Type B pancreatic cell (in vitro differentiated cells): ENCODE measurements at places on chromosomes 3 and 15. TPM values are rescaled to one million over a fixed set of nuclear protein-coding genes. Genes with fewer than 3 reads are reported as not detected.

HIGD2B gene
- not detected in 2 replicates for total RNA-seq

C3orf52 gene
- total RNA-seq, result 8.4 and 11.9 TPM in 2 replicates

GPR160 gene
- total RNA-seq, result 7.3 and 13.1 TPM in 2 replicates

LRRC15 gene
- total RNA-seq, result 0.05 and 0.07 TPM in 2 replicates

TMEM41A gene
- total RNA-seq, result 27.4 and 43.2 TPM in 2 replicates

LRRK1 gene
- total RNA-seq, result 2.0 and 4.1 TPM in 2 replicates

MKRN2OS gene
- 0.92 and 2.1 TPM in 2 replicates for total RNA-seq

TRAT1 gene
- total RNA-seq, result not detected in 2 replicates

LMAN1L gene
- total RNA-seq, result not detected in 2 replicates

CRABP1 gene
- total RNA-seq, result 20.5 and 685 TPM in 2 replicates

DUOX2 gene
- total RNA-seq, result 3.1 TPM in 2 replicates

PLSCR4 gene
- 3.4 and 6.0 TPM in 2 replicates for total RNA-seq

GOLGA6D gene
- total RNA-seq, result 0.19 TPM in 1 of 2 replicates, not detected in the other

C3orf20 gene
- total RNA-seq, result 0.12 and 0.24 TPM in 2 replicates

DAPK2 gene
- 3.4 and 5.0 TPM in 2 replicates for total RNA-seq

ROPN1 gene
- total RNA-seq, result not detected in 2 replicates

RAB6B gene
- total RNA-seq, result 21.2 and 48.2 TPM in 2 replicates

SLC28A2 gene
- 0.14 and 2.4 TPM in 2 replicates for total RNA-seq

PARP3 gene
- 4.2 and 6.6 TPM in 2 replicates for total RNA-seq

ATP13A4 gene
- 10.2 and 11.4 TPM in 2 replicates for total RNA-seq

REC114 gene
- not detected in 2 replicates for total RNA-seq

GOLGA8T gene
- total RNA-seq, result 0.19 and 0.99 TPM in 2 replicates

GPR156 gene
- 0.45 and 1.5 TPM in 2 replicates for total RNA-seq

OR5H15 gene
- not detected in 2 replicates for total RNA-seq

IQCH gene
- total RNA-seq, result 1.00 and 2.0 TPM in 2 replicates

ALPK3 gene
- total RNA-seq, result 9.6 and 10.8 TPM in 2 replicates

CPN2 gene
- total RNA-seq, result not detected in 2 replicates

PAQR9 gene
- total RNA-seq, result 0.12 and 0.58 TPM in 2 replicates

NR2F2 gene
- 135 and 270 TPM in 2 replicates for total RNA-seq

GOLGA6A gene
- not detected in 2 replicates for total RNA-seq

TNNC1 gene
- total RNA-seq, result 6.6 and 16.6 TPM in 2 replicates

PLSCR5 gene
- 0.24 TPM in 1 of 2 replicates, not detected in the other for total RNA-seq

MNS1 gene
- 2.9 and 9.0 TPM in 2 replicates for total RNA-seq

LYZL4 gene
- 0.36 TPM in 1 of 2 replicates, not detected in the other for total RNA-seq

ZNF717 gene
- total RNA-seq, result 8.4 and 13.2 TPM in 2 replicates

SMCO1 gene
- not detected in 2 replicates for total RNA-seq

PDCD7 gene
- total RNA-seq, result 22.2 and 38.9 TPM in 2 replicates

OCA2 gene
- 1.4 and 2.8 TPM in 2 replicates for total RNA-seq

MUC4 gene
- total RNA-seq, result 1.9 and 2.4 TPM in 2 replicates

DGKG gene
- total RNA-seq, result 1.5 and 11.6 TPM in 2 replicates
